Mesothelial cell of epicardium (in vitro differentiated cells): ENCODE measurements at places on chromosomes 3 and 15.

DNA sequence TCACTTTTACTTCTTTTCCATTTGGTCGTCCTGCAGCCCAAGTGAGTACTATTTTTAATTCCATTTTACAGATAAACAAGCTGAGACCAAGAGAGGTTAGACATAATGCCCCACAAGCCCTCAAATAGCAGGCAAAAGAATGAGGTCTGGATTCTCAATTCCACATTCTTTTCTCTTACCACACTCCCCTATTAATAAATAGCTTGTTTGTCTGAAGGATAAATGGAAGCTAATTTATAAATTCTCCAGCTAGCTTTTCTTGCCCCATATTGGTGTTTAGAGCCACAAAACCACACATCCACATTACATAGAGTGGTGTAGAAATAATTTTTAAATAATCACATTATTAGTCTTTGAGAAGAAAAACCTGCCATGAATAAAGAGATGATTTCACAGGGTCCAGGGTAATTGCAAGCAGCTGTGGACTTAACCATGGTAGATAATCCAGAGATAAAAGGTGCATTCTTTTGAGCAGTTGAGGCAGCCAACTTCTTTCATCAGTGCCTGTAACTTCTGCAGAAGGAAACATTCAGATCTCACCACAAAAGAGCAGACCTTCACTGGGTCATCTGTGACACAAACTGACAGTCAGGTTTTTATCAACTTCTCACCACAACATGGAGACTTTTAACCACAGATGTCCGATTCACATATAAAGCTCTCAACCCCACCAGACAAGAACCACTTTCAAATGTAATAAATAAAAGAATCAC lies 313.4 kb upstream of the STT3B start:
- H3K27me3 ChIP-seq: peaks cover 2% of the 10 kb centered on the region
- no peaks in the 10 kb centered on the region for H3K36me3 ChIP-seq
- no peak for DNase-seq
- no peak overlapping the region for H3K4me3 ChIP-seq

DNA sequence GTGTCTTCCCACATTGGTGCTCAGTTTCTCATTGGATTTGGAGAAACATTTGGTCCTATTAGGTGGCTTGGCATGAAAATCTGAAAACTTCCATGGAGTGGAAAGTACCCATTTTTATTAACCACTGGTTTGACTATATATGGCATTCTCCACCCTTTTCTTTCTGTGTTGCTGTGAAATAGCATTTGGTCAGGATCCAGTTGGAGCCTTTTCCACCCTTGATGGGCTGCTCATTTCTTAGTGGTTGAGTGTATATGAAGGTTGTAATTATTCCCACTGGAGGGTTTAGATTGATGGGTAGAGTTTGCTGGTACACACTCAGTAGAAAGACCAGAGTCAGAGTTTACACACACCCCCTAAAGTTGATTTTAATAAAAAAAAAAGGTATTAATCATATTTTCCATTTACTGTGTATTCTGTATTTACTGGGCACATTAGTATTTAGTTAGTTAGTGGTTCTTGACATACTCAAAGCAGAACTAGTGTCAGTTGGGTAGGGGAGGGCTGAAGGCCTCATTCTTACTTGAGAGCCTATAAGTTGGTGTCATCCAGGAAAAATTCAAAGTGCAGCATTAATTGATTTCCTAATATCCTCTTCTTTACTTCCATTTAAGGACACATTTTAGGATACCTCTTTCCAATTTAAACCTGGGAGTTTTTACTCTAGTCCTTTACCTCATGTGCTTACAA lies 69.5 kb downstream of the FLNB start:
- peaks cover 26% of the 10 kb centered on the region for H3K4me1 ChIP-seq
- no peak for DNase-seq
- no peak overlapping the region for H3K27ac ChIP-seq
- peaks cover 29% of the 10 kb centered on the region for H3K36me3 ChIP-seq
- no peak overlapping the region for H3K4me3 ChIP-seq

DNA sequence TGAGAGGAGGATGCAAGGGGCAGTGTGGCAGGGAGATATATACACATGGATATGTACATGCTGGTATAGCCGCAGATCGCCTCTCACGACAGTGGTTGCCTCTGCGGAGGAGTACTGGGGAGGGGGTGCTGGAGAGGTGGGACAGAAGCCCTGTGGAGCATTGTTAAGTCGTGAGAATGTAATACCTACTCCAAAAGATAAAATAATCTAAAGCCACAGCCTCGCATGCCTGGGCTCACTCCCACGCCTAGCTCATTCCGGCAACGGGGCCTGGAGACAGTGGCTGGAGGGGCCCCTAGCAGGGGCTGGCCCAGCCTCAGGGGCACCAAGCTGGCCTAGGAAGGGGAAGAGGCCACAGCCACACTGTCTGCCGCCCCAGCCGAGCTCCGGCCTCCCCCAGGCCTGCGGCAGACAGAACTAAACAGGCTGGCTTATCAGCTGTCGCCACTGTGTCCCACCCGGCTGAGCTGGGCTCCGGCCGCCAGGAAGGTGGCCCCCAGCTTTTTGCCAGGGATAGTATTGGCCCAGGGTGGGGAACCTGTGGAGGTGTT lies 65.1 kb upstream of the LCTL start:
- peaks cover 69% of the 10 kb centered on the region for H3K4me1 ChIP-seq
- no peak for DNase-seq
- no peak overlapping the region for H3K4me3 ChIP-seq
- no peaks in the 10 kb centered on the region for H3K27me3 ChIP-seq
- H3K36me3 ChIP-seq: no peaks in the 10 kb centered on the region
- H3K27ac ChIP-seq: peak overlapping the region; percentile 99

DNA sequence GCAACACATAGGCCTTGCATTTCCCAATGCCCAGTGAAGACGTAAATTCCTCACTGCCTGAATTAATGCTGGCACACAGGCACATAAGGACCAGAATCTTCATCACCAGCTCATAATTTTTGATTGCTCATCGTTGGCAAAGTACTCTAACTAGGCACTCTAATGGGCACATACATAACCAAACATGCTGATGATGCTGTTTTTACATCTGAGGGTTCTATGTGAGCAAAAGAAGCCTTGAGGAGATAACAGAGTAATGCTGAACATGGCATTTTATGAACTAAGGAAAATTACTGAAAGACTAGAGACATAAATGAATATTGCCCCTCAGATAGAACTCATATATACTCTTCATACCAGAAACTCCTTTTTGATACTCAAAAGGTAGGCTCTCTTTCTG lies 387.4 kb downstream of the EPHA6 start:
- no peaks in the 10 kb centered on the region for H3K27me3 ChIP-seq
- no peak overlapping the region for H3K27ac ChIP-seq
- H3K36me3 ChIP-seq: peaks cover 6% of the 10 kb centered on the region
- H3K4me3 ChIP-seq: no peak overlapping the region
- H3K4me1 ChIP-seq: peaks cover 19% of the 10 kb centered on the region

DNA sequence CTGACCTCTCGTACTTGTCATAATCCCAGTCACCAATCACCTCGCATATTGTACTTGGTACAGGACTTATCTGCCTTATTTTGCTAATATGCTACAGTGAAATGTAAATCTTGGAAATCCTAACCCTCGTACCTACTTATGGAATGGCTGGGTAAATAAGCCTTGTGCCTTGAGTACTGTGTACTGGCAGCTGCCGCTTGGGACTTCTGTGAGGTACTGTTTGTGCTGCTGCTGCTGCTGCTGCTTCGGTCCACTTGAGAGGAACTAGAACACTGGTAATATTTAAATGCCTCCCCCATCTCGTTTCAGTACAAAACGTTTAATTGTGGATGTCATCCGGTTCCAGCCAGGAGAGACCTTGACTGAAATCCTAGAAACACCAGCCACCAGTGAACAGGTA lies 42.5 kb upstream of the CRTC3 start:
- no peaks in the 10 kb centered on the region for H3K27me3 ChIP-seq
- H3K27ac ChIP-seq: no peak overlapping the region
- no peak for DNase-seq
- H3K36me3 ChIP-seq: peaks cover 56% of the 10 kb centered on the region

- H3K27me3 ChIP-seq: no peaks in the 10 kb centered on the region
- peaks cover 8% of the 10 kb centered on the region for H3K4me1 ChIP-seq
- H3K27ac ChIP-seq: no peak overlapping the region
- H3K4me3 ChIP-seq: no peak overlapping the region
These were observed 96.7 kb downstream of the FOXP1 start for GRCh38 chr3:71486831-71487230.

DNA sequence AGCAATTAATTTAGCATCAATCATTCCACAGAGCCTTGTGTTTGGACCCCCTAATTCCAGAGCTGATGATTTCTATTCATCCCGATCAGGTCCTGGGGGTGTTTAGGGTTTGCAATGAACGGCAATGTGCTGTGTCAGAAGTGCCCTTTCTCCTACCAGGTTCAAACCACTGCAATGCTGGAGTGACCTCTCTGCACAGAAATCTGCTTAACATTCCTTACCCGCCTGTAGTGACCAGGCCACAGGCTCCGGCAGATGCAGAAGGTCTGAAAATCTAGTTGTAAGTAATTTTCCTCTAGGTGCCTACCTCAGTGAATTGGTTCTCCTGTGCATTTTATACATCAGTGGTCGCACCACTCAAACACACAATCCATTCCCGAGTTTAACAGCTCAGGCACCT lies 725.3 kb upstream of the CFAP20DC start:
- no peak overlapping the region for H3K4me3 ChIP-seq
- no peaks in the 10 kb centered on the region for H3K36me3 ChIP-seq
- peaks cover 5% of the 10 kb centered on the region for H3K4me1 ChIP-seq
- no peaks in the 10 kb centered on the region for H3K27me3 ChIP-seq

DNA sequence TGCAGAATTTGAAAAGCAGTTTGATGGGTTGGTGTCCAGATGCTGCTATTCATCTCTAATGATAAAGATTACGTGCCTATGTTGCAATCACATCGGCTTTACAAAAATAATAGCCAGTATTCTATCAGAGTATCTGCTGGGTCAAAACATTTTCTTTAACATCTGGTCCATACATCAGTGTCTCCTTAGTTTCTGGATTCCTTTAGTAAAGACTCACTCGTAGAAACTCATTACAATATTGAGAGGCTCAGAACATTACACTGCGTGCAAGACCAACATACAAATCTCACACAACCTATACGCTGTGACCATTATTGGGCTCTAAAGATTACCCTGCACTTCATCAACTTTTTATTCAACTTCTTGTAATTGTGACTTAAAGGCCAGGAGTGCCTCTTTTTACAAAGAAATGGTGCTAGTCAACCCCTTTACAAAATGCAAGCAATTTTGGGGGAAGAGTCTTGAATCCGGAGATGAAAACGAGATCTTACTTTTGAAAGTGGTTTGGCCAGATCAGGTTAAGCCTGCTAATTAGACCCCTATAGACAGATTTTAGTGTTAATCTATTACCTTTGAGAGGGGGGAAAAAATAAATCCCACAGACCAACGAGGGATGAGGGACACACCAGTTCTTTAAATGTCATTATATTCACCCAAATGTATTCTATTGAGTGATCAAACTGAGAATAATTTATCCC lies 2.9 kb downstream of the TRA2B start:
- H3K4me3 ChIP-seq: peak overlapping the region; percentile 100
- peak overlapping the region; percentile 100 for H3K27ac ChIP-seq
- peaks cover 5% of the 10 kb centered on the region for H3K36me3 ChIP-seq
- no peaks in the 10 kb centered on the region for H3K27me3 ChIP-seq
- DNase-seq: no peak

GRCh38 chr3:132756108-132756650 lies 34.0 kb upstream of the NPHP3 start:
- H3K4me3 ChIP-seq: no peak overlapping the region
- no peak overlapping the region for H3K27ac ChIP-seq
- no peaks in the 10 kb centered on the region for H3K27me3 ChIP-seq
- peaks cover 12% of the 10 kb centered on the region for H3K4me1 ChIP-seq
- no peak for DNase-seq

DNA sequence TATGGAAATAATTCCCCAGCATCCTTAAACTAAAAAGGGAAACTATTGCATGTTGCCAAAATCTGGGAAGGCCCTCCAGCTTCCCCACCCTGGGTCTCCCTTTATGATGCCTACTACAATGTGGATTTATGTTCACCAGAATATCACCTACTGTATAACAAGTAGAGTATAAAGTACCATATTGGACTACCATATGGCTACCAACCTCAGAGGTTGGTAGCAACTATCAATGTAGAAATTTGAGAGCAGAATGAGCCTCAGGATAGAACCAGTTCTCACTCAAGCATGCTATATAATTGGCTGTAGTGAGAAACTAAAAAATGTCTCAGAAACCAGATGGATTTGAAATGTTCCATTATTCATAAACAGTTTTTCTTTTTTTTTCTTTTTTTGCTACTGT lies 918.4 kb downstream of the MCTP2 start:
- no peak for DNase-seq
- no peak overlapping the region for H3K27ac ChIP-seq
- H3K36me3 ChIP-seq: peaks cover 10% of the 10 kb centered on the region
- H3K4me3 ChIP-seq: no peak overlapping the region
- no peaks in the 10 kb centered on the region for H3K27me3 ChIP-seq
- peaks cover under 1% of the 10 kb centered on the region for H3K4me1 ChIP-seq

DNA sequence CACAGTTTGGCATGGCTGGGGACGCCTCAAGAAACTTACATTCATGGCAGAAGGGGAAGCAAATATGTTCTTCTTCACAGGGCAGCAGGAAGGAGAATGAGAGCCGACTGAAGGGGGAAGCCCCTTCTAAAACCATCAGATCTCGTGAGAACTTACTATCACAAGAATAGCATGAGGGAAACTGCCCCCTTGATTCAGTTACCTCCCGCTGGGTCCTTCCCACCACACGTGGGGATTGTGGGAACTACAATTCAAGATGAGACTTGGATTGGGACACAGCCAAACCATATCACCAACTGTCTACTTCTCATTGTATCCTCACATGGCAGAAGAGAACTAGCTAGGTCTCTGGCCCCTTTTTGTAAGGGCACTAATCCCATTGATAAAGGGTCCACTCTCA lies 30.5 kb downstream of the CCDC32 start:
- DNase-seq: no peak
- H3K4me3 ChIP-seq: no peak overlapping the region
- no peak overlapping the region for H3K27ac ChIP-seq
- peaks cover 20% of the 10 kb centered on the region for H3K4me1 ChIP-seq
- H3K36me3 ChIP-seq: peaks cover 2% of the 10 kb centered on the region

DNA sequence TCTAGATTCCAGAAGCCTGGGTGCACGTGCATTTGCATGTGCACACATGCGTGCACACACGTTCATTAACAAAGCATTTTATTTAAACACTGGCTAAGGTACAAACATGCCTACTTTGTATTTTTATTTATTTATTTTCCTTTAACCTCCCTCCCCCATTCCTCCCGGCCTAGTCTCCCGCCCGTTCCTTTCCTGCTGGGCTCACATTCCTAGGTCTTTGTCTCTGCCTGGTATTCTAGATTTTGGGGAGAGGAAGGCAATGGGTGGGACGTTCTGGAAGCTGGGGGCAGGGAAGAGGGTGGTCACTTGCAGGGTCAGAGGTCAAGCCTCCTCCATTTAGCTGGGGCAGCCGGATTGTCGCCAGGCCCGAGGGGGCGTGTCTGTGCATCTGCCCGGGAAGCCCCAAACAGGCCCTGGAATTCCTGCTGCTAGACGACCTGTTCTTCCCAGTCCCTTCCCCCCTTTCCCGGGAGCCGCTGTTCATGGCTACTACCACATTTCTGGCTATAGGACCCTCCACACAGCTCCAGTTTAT lies 51.8 kb downstream of the TRIM71 start:
- no peaks in the 10 kb centered on the region for H3K36me3 ChIP-seq
- H3K4me1 ChIP-seq: peaks cover 49% of the 10 kb centered on the region
- no peak for DNase-seq
- no peak overlapping the region for H3K4me3 ChIP-seq
- peak overlapping the region; percentile 69 for H3K27ac ChIP-seq

- no peak overlapping the region for H3K27ac ChIP-seq
- peaks cover 58% of the 10 kb centered on the region for H3K4me1 ChIP-seq
- no peaks in the 10 kb centered on the region for H3K27me3 ChIP-seq
- DNase-seq: no peak
- H3K36me3 ChIP-seq: peaks cover 34% of the 10 kb centered on the region
These were observed 10.3 kb downstream of the SKIL start for GRCh38 chr3:170367797-170368196.
